ENCODE measurements at places on chromosomes 5 and 9.

DNA sequence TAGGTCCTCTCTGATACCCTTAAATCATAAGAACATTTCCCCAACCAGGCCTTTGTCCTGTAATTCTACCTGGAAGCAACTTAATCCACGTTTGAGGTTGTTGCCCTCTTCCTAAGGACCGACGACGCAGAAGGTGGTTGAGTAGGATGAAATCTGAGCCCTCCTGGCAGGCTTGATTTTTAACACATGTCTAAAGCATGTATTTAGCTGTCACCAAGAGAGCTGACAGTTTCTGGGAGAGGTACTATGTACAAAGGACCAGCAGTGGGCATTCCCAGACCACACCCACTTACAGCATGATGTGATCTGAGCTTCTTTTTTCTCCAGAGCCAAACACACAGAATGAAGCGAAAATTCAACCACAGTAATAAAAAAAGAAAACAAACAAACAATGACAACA, 260.9 kb downstream of the SH3GL2 start:
- no peak for DNase-seq

- DNase-seq = peak; percentile 54
Observed at GRCh38 chr9:137305060-137305797, 3.2 kb upstream of the NRARP start.

GRCh38 chr9:128493424-128493823, 11.1 kb upstream of the GLE1 start:
- no peak for DNase-seq

DNA sequence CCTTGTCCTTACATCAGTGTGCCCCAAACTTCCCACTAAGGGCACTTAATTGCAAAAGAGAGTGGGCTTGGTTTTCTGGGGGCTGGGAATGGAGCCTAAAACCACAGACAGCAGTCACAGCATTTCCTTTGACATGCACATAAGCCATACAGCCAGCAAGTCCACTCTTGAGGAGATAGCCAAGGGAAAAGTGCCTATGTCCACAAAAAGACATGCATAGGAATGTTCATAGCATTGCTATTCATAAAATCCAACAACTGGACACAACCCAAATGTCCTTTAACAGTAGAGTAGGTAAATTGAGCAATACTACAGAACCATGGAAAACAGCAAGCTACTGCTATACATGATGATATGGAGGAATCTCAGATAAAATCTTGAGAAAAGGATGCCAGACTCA, 11.7 kb upstream of the FAT2 start:
- DNase-seq = no peak

DNA sequence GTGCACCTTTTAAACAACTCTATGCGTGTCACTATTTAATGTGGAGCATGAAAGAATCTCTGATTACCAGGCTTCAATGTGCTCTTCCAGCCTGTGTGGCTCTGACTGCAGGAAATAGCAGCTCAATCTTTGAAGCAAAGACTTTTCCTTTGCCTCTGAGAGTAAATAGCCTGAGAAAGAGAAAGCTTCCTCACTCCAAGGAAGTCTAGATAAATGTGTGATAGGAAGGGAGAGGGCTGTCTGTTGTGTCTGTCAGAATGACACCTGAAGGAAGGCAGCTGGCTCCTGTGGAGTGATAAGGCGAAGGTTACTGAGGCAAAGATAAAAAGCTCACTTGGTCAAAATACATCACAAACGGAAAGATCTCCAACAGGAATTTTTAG, 205.3 kb upstream of the HAPLN1 start:
- no peak for DNase-seq

- DNase-seq = no peak
Observed at GRCh38 chr9:83153030-83153429, 90.1 kb upstream of the RASEF start.

DNA sequence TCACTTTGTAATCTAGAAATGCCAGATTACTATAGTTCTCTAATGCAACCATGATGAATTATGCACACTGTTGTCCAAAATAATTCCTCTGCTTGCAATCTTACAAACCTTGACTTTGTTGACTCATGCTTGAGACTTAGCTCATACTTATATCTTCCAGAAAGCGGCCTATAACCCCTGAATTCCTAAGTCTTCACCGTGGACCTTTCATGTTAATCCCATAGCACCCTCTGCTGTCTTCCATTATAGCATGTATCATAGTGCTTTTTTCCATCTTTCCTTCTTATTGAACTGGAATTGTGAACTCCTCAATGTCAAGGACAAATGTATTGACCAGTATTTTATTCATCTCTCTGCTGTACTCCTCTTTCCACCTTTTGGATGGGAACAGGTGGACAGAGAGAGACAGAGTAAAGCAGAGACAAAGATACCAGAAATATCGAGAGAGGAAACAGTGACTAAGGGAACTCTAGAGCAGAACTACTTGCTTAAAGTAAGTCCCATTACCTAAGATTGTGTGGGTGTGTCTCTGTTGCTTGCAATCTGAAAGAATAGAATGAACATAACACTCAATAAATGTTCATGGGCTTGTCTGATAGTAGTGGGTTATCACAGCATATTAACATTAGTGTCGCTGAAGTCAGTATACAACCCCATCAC, 110.0 kb downstream of the LURAP1L start:
- DNase-seq = no peak

- no peak for DNase-seq
Observed at GRCh38 chr9:16987026-16987425, 116.6 kb upstream of the BNC2 start.

- DNase-seq = no peak
Observed at GRCh38 chr5:180873615-180874520, 12.8 kb upstream of the ZFP62 start.

GRCh38 chr9:123119566-123119965, 86.1 kb downstream of the GPR21 start:
- DNase-seq = no peak

GRCh38 chr5:120895660-120896059, 431.6 kb downstream of the PRR16 start:
- DNase-seq = no peak

DNA sequence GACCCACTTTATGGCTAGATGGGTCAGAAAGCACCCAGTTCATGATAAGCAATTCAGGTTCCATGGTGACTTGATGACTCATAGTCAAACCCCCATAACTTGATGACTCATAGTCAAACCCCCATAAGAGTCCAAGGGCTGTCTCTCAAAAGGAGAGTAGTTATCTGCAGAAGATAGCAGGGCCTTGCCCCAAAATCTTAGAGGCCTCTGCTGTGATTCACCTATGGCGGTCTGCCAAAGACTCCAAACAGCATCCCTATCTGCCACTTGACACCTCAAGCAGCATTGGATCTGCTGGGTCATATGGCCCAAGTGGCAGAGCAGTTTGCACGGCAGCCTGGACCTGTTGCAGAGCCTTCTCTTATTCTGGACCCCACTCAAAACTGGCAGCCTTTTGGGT, 395.2 kb upstream of the KIF2A start:
- DNase-seq = no peak

Data from activated CD4-positive, alpha-beta T cell treated with anti-CD3 and anti-CD28 coated beads for 4 hours (primary cell).